ENCODE measurements at places on chromosomes 2 and 18.

DNA sequence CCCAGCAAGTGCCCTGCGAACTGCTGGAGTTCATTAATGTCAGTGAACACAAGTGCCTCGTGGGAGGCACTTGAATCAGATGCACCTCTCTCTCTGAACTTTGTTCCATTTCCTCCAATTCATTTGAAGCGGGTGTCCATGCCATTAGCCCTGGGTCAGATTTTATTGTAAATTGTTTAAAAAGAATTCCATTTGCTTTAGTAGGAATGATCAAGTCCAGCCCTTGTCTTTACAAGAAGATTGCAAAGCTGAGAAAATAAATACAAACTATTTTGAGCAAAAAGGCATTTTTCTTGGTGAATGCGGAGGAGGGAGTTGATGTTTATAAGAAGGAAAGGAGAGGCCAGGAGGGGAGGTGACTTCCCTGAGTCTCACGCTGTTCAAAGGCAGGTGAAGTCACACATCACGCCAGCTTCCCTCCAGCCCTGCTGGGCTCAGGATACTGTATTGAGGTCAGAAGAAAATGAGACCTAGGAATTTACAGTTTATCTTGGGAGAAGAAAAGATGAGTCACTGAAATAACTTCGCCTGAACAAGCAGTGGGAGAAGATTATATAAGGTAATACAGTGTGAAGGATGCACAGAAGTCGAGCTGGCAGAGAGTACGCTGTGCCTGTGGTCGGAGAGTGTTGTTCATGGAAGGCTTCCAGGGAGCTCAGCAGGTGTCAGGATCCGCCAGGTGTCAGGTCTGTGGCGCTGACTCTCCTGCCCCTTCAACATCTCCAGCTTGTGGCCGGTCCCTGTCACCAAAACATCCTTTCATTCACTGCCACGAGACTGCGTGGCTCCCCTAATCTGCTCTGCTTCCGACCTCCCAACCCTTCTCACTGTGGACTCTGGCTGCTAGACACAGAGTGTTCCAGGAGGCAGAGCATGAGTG, 36.5 kb downstream of the EFR3B start:
- DNase-seq: no peak

DNA sequence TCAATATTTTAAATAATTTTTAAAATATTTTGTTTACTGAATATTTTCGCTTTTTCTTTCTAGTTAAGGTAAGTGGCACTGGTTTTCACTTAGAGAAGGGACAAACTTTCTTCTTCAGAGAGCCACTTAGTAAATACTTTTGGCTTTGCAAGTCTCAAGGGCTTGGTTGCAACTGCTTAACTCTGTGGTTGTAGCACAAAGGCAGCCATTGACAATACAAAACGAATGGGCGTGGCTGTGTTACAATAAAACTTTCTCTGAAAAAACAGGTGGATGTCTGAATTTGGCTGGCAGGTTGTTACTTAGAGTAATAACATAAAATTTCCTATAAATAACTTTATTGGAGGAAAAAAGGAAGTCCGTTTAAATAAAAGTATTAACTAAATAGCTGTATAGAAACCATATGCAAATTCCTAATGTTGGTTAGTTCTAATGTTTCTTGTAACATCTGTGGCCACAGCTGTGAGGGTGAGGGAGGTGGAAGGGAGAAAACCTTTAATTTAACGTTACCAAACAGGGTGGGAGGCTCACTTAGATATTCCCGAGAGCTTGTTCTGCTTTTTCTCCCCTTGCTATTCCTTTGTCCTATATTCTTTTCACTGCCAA, 62.4 kb upstream of the TNP1 start:
- no peak for DNase-seq

GRCh38 chr2:239232195-239232578, 168.6 kb downstream of the HDAC4 start:
- no peak for DNase-seq

DNA sequence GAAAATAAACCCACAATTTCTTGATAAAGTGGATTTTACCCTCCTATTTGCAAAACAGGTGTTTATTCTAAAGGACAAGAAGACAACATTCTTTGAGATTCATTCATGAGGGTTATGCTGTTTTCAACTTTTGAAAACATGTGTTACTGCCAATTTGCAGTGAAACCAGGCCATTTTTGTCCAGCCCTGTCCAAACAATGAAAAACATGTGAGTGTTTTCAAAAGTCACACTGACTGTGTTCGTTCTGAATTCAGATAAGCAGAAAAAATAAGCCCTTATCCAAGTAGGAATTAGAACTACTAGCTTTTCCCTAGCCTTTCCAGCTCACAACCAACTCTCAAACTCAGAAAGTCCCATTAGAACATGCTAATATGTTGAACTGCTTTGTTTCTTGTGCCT, 148.1 kb upstream of the PID1 start:
- no peak for DNase-seq

GRCh38 chr18:1708006-1708405, 803.3 kb downstream of the ADCYAP1 start:
- DNase-seq: no peak

- DNase-seq: no peak
These were observed 49.2 kb upstream of the DAPL1 start for GRCh38 chr2:158745866-158746382.

GRCh38 chr2:12506846-12507245, 209.9 kb upstream of the TRIB2 start:
- no peak for DNase-seq

- DNase-seq: peak; percentile 16
These were observed 70.8 kb upstream of the NOSTRIN start for GRCh38 chr2:168731616-168732015.

GRCh38 chr2:241223211-241224017, 34.9 kb downstream of the ANO7 start:
- DNase-seq: no peak

GRCh38 chr18:62335494-62335893, 10.4 kb downstream of the TNFRSF11A start:
- no peak for DNase-seq

- no peak for DNase-seq
These were observed 1411.8 kb downstream of the LRP1B start for GRCh38 chr2:140718999-140719398.

- DNase-seq: no peak
These were observed 368.3 kb downstream of the ZNF521 start for GRCh38 chr18:24983566-24984139.

- DNase-seq: no peak
These were observed 1659.8 kb upstream of the CELF4 start for GRCh38 chr18:39225373-39225772.

DNA sequence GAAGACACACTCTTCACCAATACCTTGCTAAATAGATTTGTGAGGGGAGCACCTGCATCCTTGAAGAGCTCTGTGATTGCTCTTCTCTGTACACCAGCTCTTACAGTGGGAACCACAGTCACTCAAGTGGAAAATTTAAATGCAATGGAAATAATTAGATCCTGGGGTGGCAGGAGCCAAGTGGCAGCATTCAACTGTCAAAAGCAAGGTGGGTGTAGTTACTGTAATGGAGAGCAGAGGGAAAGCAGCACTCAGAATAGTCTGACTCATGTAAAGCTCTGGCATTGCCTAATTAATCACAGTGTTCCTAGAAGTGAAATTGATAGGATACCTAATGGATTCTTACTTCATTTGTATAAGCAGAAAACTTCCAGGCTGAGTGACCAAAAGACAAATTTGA, 245.8 kb downstream of the KCNE4 start:
- DNase-seq: no peak

DNA sequence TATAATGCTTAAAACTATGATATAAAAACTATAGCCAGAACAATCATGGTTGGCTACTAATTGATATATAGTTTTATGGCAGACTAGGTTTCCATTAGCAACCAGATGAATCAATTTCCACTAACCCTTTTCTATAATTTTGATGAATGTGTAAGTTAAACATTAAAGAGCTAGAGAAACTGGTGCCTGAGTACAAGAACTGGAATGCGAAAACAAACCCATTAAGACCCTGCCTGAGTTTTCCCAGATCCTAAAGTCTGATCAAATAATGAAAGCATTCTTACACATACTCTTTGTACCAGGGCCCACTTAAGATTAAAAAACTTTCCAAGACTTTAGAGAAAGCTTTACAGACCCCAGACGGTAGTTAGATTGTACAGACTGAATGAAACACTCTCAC, 21.3 kb downstream of the MRPL19 start:
- no peak for DNase-seq

GRCh38 chr2:84131278-84131830, 327.7 kb downstream of the SUCLG1 start:
- peak; percentile 13 for DNase-seq

DNA sequence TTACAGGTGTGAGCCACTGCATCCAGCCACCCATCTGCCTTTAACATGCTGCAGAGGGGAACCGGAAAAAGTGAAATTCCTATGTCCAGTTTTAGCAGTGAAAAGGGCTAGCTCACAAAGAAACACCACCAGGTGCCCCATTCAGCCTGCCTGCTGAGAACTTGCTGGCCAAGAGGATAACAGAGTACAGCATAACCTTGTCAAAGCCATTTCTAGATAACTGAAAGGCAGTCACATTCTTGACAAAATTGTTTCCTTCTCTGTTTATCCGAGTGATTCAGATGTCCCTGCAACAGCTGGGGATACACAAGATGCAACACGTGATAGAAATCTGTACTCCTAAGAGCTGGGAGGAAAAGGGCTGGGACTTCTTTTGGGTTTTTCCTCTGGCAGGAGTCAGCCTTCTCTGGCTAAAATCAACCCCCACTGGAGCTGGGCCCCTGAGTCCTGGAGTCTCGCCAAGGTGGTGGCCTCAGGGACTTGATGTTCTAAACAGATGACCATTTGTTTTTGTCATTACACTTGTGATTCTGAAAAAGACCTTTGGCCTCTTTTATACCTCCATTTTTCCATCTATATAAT, 505.4 kb downstream of the BCL11A start:
- DNase-seq: no peak

DNA sequence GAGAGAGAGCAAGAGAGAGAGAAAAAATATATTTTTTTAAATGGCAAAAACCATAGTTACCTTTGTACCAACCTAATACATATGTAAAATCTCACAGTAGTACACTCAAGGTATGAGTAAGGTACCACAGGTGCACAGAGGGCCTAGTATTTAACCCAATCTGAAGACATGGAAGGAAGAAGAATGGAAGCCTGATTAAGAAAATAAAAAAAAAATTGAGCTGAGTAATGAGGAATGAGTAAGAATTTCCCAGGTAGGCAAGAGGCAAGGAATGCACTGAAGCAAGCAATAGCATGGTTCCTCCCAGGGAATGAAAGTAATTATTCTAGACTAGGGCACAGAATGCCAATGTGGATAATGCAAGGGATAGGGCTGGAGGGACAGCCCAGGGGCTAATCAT, 294.2 kb downstream of the FIGN start:
- no peak for DNase-seq

GRCh38 chr2:43085929-43086328, 140.5 kb downstream of the ZFP36L2 start:
- no peak for DNase-seq

DNA sequence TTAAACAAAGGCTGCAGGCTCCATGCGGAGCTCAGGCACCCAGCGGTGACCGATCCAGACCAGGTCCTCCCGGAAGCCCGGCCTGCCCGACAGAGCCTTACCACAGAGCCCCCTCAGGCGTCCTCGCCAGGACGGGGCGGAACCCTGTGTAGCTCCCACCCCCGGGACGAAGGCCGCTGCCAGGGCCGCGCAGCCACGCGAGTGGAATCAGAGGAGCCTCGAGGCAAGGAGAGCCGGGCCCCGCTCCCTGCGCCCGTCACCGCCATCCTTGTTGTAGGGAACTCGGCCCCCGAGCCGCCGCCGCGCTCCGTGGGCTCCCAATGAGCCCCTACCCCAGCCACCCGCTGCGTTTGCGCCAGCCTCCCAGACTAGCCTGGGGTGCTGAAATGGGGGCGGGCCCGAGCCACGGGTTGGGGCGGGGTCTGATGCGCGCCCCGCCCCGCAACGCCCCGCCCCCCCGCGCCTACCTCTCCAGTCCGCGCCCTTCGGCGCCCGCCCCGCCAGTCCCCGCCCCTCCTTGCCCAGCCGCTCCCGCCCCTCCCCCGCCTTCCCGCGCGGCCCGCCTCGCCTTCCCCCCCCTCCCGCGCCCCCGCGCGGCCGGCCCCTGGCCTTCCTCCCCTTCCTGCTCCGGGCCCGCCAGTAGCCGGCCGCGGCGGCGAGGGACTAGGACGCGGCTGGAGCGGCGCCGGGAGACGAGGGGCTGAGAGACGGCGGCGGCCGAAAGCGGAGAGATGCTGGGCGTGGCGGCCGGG, at the start of gene LIMS1:
Gene LIMS1 (plus strand): TSS at position 639 of the 752 bp plus-strand sequence. CDS start 93 bp downstream, at position 732.
- DNase-seq: peak; percentile 93

DNA sequence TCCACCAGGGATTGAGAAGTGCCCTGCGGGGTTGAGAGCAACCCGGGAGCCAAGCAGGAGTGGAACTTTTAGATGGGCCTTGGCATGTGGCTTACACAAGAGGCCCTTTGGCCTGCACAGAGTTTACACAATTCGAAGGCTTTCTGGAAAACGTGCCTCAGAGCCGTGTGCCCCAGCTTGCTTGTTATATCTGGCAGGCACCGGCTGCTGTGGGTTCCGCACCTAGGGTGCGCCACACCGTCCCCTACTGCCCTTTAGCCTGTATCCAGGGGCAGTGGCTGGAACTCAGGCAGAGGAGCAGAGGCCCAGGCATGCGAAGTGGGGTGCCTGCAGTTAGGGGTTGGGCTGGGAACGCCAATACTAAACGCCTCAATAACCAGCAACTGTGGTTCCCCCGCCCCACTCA, 32.9 kb upstream of the EDAR start:
- DNase-seq: no peak

DNA sequence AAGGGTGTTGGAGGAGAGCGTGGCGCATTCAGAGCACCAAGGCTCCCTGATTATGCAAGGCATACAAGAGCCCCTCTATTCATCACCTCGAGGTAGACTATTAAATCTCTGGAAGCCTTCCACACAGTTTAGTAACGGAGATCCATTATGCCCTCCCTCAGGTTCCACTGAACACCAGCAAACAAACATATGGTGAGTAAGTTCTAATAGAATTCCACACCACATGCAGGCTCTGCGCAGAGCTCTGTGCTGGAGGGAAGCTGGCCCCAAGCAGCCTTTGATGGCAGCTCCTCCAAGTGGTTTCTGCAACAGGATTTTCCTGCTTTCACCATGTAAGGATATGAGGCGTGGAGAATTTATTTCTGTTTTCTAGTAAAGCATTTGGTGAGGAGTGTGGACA, 238.6 kb downstream of the C1D start:
- DNase-seq: no peak

- DNase-seq: no peak
These were observed 40.7 kb downstream of the TCF7L1 start for GRCh38 chr2:85173909-85174308.

GRCh38 chr2:50672282-50672681, 359.6 kb downstream of the NRXN1 start:
- DNase-seq: no peak

DNA sequence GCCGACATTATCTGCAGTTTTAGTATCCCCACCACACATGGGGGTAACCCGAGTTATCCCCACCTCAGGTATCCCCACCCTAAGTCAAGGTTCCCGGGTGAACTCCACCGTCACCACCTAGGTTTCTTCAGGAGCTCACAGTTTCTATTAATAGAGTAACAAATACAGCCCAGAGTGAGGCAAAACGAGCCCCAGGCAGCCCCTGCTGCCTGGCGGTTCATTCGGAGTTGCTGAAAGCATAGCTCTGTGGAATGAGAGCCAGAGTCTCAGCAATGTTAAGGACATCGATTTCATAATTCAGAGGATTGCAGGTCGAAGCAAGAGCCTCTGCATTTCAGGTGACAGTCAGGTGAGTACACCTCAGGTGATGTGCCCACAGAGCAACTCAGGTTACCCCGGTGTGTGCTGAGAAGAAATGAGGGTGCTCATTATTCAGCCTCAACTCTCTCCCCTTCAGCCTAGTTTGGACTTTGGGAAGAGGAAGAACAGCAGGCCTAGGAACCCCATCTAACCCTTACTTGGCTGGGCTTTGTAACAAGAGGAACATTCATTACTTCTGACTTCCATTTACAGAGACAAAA, 10.7 kb downstream of the SATB2 start:
- no peak for DNase-seq

- DNase-seq: no peak
These were observed 5.1 kb upstream of the COLEC12 start for GRCh38 chr18:505483-506122.

All from OCI-M1 (cell line).